ENCODE measurements at places on chromosomes 1 and 21.

- no peak for DNase-seq
These were observed 14.3 kb downstream of the BTG3 start for GRCh38 chr21:17598437-17598836.

DNA sequence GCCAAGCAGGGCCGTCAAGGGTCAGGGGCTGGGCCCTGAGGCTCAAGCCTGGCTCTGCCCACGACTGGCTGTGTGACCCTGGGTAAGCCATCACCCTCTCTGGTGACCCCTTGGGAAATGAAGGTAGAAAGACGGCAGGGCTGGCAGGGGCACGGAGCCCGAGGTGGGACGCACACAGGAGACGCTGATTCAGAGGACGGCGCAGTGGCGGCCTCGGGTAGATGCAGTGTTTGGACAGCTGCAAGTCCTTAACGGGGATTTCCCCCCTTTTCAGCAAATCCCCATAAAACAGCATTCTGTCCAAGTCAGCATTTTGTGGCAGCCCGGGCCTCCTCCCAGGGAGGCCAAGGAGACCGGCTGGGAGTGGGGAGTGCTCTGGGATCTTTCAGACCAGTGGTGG lies 16.7 kb downstream of the COL8A2 start:
- no peak for DNase-seq

- no peak for DNase-seq
These were observed 44.4 kb upstream of the DHCR24 start for GRCh38 chr1:54931275-54931840.

- DNase-seq, result no peak
These were observed 74.1 kb downstream of the GALNT2 start for GRCh38 chr1:230141021-230141648.

- DNase-seq, result no peak
These were observed 136.9 kb downstream of the BARHL2 start for GRCh38 chr1:90580176-90580575.

DNA sequence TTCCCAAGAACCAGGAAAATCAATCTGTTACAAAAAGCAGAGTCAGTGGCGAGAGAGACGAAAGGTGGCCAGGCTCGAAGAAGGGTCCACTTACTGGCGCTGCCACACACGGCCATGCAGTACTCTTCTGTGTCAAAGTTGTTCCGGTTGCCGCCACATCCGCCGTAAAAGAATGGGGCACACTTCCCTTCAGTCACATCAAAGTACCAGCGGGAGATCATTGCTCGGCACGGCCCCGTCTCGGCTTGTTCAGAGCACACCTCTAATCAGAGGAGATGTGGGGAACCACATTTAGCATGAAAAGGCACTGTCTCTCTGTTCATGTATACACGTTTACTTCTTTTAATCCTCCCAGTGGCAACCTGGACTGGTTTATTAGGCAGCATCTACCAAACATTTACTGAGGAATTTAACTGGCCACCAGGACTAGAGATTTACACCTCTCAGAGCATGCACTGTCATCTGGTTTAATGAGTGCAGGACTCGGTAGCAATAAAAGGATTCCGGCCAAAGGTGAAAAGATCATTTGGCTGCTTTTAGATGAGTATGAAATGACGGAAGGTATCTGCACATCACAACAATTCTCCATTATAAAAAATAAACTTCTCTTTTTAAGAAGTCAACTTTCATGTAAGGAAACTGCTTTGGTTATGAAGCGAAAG lies 170.5 kb downstream of the APP start:
- DNase-seq, result no peak

DNA sequence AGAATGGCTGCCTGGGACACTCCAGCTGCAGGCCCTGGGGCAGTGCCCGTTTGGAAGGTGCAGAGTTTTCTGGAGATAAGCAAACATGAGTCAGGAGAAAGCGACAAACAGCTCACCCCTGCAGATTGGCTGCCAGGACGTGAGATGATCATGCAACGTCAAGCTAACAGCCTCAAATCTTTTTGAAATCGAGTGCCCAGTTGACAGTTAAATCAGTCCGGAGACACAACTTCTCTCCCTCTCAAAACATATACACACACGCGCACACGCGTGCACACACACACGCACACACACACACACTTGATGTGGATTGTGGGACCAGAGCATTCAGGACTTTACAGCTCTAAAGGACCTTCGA lies 49.4 kb downstream of the TENT5C start:
- no peak for DNase-seq

- no peak for DNase-seq
These were observed 470.6 kb downstream of the PTPRU start for GRCh38 chr1:29706936-29707335.

DNA sequence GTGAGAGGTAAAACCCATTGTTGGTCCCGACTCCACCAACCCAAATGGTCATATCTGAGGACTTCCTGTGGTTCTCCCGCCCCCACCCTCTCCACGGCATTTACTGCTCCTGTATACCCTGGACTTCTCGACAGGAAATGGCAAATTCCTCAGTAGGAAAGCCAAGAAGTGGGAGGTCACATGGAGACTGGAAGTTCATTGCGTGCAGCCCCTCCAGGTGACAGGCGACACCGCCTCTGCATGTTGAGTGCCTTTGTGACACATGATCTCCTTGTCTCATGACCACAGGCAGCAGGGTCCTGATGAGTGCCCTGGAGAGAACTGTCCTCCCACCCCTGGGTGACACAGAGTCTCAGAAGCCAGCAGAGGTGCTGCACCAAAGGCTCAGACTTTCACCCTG lies 24.2 kb downstream of the ERG start:
- no peak for DNase-seq

DNA sequence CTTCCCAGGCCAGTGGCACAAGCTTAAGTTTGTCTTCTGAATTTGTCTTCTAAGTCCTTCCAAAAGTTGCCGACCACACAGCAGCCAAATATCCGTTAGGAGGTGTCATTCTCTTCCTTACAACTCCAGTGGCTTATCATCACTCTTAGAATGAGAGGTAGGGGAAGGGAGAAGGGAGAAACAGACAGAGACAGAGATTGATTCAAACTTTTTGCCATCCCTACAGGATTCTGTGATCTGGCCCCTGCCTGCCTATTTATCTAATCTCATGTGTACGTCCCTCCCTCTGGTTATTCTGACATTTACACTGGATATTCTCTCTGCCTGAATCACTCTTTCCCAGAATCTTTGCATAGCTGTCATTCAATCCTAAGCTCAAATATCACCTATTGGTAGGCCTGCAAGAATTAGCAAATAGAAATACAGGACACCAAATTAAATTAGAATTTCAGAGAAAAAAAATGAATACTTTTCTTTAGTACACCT lies 488 bp upstream of the GNL2 start:
- DNase-seq, result no peak

DNA sequence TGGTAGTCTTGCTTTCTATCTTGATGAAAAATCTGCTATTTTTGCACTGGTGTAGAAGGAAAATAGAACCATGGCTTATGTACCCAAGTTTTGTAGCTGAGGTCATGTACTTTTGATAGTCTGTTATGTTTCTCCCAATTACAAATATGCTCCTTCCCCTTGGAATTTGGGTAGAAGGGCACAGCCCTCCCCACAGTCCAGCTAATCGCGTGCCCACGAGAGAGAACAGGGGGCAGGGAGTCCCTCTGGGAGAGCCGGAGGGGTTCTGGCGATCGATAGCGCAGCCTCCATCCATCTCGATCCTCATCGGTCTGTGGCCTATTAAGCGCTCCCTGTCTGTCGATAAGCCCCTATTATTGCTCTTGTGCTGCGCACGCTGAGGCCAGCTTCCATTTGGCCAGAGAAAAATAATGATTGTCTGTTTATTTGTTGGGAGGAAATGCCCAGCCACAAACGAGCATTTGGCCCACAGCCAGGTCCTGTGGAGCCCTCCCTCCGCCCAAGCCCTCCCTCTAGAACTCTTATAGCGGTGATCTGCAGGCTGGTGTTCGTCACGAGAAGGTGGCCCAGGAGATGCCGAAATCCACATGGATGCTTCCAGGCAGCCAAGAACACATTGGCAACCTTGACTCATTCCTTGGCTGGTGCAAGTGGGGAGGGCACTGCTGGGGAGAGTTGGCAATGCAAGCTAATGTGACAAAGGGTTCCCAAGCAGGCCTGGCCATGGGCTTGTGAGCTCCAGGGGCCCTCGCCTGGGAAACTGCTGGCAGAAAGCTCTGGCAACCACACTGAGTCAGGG lies 134.7 kb upstream of the TNR start:
- DNase-seq, result no peak

DNA sequence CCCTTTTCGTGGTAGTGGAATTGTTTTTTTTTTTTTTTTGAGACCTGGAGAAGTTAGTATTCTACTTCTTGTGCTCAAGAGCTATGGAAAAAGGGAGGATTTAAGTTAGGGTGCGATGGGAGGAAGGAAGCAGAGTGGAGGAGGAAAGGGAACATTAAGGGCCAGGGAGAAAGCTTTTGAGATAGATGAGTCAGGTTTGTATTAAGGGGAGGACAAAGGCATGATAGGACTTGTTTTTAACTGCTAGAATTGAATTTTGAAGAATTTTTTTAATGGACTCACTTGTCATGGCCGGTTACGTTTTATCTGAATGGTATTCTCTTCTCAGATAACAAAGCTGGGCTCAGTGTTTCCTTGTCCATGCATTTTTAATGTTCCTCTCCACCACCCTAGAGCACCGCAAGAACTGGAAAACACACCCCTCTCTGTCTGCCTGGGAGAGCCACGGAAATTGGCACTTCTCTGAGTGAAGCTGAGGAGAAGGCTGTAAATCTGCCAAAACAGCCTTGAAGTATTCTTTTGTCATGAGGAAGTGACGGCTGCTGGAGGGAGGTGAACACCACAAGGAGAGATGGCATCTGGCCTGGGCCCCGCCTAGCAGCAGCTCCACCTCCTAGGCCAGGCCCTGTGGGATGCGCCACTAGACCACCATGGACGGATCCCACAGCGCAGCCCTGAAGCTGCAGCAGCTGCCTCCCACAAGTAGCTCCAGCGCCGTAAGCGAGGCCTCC lies 3.5 kb downstream of the NIPAL3 start:
- DNase-seq, result no peak

GRCh38 chr1:88980870-88981269 lies 11.6 kb downstream of the KYAT3 start:
- DNase-seq, result no peak

DNA sequence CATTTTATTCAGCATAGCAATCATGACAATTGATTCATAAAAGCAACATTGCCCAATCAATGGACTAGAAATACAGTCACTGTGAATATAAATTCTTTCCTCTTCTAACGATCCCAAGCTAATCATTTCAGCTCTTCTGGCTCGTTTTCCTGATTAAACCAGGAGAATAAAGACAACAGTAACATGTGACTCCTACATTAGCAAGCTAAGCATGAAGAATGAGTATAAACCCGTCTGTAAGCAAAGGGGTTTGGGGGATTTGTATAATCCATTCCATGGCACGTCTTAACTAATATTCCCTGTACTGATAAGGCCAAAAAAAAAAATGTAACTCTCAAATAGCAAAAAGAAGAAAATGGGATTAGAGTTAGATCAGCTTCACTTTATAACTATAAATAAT lies 21.6 kb downstream of the IRF2BP2 start:
- DNase-seq, result no peak

DNA sequence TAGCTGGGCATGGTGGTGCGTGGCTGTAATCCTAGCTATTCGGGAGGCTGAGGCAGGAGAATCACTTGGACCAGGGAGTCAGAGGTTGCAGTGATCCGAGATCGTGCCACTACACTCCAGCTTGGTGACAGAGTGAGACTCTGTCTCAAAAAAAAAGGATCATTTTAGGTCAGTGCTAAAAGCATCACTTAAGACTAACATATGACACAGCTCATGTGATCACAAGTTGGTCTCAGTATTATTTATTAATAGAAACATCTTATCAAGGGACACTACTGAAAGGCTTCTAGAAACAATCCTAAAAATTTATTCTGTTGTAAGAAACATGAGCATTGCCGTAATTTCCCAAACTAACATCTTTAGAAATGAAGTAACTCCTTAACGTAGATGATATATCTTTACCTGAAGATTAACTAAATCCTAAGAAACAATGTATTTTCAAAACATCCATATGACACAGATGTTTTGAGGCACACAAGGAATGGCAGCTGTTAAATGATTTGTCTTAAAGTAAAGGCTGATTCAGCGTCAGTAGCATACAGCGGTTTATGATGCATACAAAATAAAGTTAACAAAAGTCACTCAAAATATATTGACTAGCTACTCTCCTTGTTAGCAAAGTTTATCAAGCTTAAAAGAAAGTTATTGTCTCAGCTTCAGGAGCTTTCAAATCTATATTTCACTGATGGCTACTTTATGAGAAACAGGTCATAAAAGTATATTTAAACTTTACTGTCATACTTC lies 2.6 kb downstream of the NIBAN1 start:
- no peak for DNase-seq

- no peak for DNase-seq
These were observed 1637.4 kb upstream of the PRMT6 start for GRCh38 chr1:105419030-105419429.

DNA sequence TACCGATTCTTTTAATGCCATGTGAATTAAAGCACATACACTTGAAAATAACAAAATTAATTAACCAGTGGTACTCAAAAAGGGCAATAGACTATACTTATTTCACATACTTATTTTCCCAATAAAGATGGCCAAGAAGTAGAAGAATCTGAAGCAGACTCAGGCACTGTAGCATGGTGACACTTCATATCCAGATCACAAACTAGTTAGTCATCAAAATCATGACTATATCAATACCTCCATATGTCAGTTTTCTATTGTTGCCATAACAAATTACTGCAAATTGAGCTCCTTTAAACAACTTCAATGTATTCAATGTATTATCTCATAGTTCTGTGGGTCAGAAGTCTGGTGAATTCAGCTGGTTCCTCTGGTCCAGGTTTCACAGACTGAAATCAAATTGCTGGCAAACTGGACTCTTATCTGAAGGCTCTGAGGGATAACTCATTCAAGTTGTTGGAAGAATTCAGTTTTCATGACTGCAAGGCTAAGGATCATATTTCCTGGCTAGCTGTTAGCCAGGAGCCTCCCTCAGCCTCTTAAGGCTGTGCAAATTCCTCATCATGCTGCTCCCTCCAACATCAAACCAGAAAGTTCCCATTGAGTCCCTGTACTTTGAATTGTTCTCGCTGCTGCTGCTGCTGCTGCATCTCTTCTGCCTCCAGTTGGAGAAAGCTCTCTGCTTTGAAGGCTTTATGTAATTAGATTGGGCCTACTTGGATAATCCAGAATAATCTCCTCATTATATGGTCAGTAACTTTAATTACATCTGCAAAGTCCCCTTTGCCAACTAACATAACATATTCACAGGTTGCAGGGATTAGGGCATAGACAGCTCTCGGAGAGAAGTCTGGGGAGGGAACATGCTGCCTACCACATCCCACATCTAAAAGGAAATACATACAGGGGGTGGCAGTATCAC lies 91.5 kb downstream of the MRPL39 start:
- DNase-seq, result no peak

GRCh38 chr1:214573386-214574318 lies 22.2 kb upstream of the PTPN14 start:
- no peak for DNase-seq

GRCh38 chr1:92481971-92482664 lies 4.6 kb downstream of the GFI1 start:
- DNase-seq, result no peak

DNA sequence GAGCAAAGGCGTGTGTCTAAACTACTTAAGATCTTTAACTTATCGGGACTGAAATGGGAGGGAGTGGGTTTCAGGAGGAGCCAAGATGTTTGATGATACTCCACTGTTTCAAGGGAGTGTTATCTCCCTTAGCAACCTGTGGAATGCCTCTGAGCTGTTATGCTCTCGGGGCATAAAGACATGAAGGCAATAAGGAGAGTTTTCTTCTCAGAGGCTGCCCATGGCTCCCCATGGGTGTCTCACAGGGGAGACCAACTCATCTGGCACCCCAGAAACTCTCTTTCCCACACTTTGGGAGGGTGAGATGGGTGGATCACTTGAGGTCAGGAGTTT lies 130.0 kb downstream of the LIPI start:
- DNase-seq, result no peak

GRCh38 chr1:223716302-223716862 lies 4.0 kb downstream of the CAPN2 start:
- peak; percentile 37 for DNase-seq

Measured in activated naive CD4-positive, alpha-beta T cell treated with anti-CD3 and anti-CD28 coated beads, Interleukin-2, amount 50 U/mL, for 72 hours (primary cell).